ENCODE measurements at places on chromosomes 2 and 18. TPM values are rescaled to one million over a fixed set of nuclear protein-coding genes. Genes with fewer than 3 reads are reported as not detected.
A peak's percentile ranks its signal among the peaks of the same experiment; 100 is the strongest.

MAPK4 gene
- not detected for total RNA-seq

TMEM163 gene
- not detected for total RNA-seq

HOXD12 gene
- total RNA-seq: not detected

GNLY gene
- 54.1 TPM for total RNA-seq

GRCh38 chr2:232448304-232448690 lies 7.7 kb upstream of the ALPI start:
- no peak for DNase-seq

DNA sequence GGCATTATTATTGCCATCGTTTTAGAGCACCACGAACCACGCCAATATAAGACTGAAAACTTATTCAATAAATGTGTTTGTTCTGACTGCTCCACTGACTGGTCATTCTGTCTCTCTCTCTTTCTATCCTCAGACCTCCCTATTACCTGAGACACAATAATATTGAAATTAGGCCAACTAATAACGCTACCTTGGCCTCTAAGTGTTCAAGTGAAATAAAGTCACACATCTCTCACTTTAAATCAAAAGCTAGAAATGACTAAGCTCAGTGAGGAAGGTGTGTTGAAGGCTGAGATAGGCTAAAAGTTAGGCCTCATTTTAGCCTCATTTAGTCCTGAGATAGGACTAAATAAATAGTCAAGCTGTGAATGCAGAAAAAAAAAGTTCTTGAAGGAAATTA lies 38.8 kb downstream of the G6PC2 start:
- DNase-seq: no peak

GRCh38 chr2:30566631-30567030 lies 119.6 kb downstream of the LCLAT1 start:
- no peak for DNase-seq

DNA sequence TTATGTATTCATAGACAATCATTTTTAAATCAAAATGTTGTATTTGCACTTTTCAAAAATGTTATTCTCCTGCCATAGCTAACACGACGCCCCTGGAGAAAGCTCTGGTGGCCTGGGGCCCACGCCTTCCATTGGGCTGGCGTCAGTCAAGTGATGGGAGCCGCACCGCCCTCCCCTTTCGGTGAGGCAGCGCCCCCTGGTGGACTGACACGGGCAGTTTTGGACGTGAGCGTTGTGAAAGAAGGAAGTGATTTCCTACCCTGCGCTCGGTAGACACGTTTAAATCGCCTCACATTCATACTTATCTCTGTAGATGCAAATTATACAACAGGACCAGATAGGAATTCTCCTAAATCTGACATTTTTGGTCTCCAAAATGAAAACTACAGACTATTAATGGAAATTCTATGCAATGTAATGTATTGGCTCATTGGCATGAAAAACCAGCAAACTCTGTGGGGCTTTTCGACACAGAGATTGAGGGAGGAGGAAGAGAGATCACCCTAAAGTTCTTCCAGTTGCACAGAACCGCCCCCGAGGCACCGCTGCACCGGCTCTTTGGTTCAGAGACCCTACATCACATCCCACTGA lies 326.2 kb upstream of the SOX11 start:
- DNase-seq: peak; percentile 86

- DNase-seq: no peak
Measured at GRCh38 chr2:170411660-170412059, 233.7 kb downstream of the MYO3B start.

- no peak for DNase-seq
Measured at GRCh38 chr18:45542043-45542442, 73.2 kb upstream of the SLC14A2 start.

DNA sequence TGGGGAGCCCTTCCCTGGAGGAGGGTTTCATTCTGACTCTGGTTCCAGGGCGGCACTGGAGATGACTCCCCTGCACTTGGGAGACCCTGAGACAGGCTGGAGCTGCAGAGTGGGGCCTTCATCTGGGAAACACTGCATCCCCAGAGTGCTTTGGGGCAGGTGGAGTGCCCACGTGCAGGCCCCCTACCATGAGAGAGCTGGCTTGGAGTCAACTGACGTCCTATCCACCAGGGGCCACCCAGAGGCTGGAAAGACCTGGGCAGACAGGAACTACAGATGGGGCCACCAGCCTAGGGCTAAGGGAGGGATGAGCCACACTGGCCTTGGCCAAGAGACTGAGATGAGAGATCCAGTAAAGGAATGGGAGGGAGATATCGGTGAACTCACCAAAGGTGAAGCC lies 153.8 kb downstream of the ASB1 start:
- DNase-seq: no peak

DNA sequence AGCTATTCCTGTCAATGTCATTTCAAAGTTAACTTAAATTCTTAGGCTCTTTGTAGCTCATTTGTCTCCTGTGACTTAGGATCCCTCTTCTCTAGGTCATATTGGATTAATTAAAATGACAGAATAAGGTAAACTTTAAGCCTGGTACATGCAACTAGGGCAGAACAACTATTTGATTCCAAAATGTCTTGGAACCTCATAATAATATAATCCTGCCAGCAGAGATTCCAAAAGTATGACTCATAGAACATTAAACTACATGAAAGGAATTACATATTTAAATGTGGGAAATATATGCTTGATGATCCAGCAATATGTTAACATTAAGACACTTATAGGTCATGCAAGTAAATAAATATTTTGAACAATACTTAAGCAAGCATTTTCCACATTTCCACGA lies 63.3 kb downstream of the COL3A1 start:
- no peak for DNase-seq

DNA sequence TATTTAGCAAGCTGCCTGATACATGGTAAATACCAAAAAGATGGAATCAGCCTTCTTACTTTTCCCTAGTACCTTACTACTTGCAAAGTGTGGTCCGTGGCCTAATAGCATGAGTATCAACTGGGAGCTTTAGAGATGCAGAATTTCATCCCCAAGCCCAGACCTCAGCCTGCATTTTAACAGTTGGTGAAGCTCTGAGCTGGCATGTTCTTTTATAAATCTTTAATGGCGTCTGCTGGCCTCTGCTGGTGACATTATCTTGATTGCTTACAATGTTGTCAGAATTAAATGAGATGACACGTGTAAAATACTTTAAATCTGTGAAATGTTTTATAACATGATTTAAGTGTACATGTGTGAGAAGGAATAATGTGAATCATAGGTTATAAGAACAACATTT lies 115.1 kb upstream of the NOSTRIN start:
- DNase-seq: peak; percentile 64

- DNase-seq: no peak
Measured at GRCh38 chr18:53305461-53305860, 919.0 kb downstream of the MBD2 start.

GRCh38 chr2:175293776-175294175 lies 112.3 kb upstream of the ATP5MC3 start:
- DNase-seq: no peak

DNA sequence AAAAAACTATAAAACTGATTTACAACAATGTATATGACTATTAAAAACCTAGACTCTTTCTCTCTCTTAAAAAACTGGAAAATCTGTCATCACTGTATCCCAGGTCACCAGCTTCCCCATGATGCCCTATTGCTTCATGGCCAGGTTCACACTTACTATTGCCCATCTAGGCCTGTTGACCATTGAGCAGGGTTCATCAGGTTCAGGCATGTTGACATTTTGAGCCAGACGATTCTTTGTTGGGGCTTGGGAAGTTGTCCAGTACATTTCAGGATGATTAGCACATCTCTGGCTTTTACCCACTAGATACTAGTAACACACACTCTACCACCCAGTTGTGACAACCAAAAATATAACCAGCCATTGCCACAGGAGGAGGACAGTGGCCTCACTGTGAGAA lies 26.9 kb upstream of the RAB27B start:
- no peak for DNase-seq

- no peak for DNase-seq
Measured at GRCh38 chr18:413233-413632, 87.3 kb downstream of the COLEC12 start.

GRCh38 chr2:97961534-97961933 lies 34.2 kb downstream of the TMEM131 start:
- no peak for DNase-seq

DNA sequence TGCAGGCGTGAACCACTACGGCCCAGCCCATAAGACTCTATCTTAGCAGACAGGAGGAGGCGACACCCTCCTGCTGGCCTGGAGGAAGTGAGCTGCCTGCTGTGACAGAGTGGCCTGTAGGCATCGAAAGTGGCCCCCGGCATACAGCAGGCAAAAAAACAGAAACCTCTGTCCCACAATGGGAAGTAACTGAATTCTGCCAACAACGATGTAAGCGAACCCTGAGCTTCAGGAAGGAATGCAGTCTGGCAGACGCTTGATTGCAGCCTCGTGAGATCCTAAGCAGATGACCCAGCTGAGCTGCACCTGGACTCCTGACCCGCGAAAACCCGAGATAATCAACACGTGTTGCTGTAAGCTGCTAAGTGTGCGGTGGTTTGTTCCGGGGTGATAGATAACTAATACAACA lies 13.6 kb downstream of the MRO start:
- no peak for DNase-seq

DNA sequence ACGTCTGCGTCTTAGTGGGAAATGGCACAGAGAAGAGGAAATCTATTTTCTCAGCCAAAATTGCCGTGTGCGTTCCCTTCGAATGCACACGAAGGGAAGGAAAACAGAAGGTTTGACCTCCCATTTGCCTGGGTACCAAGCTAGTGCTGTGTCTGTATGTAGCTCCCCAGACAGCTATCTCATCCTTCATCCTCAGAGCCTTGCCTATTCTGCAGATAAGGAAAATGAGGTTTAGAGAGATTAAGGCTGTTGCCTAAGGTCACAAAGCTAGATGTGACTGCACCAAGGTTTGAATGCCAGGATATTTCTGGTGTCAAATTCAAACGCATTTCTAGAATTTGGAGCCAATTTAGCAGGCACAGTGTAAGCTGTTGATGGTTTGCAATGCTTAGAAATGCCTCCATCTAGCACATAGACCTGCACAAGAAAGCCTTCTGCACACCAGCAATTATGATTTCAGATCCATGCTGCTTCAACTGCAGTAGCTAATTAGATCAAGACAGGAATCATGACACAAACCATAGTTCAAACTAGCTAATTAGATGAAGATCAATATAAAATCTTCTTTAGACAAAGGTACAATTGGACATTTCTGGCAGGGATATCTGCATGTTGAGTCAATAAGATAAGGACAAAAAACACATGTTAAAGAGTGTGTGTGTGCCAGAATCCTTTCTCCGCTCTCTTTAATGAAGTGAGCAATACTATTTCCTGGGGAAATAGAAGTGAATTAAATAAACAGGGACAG lies 115.1 kb downstream of the CMPK2 start:
- no peak for DNase-seq

GRCh38 chr2:169709981-169710380 lies 15.7 kb downstream of the PHOSPHO2 start:
- DNase-seq: no peak

DNA sequence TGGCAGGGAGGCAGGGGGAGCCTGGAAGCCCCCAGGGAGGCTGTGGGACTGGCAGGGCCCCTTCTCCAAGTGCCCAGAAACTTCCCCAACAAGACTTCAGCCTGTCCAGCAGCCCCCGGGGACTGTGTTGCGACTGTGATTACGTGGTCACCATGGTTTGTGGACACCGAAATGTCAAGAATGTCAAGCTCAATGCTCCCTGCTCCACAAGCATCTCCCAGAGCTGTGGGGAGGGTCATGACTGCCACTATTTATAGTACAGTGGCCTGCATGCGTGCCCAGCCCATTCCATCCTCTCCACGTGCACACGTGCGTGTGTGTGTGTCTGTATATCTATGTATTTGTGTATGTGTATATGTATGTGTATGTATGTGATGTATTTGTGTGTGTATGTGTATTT lies 93.8 kb upstream of the MBOAT2 start:
- no peak for DNase-seq

Data from activated CD4-positive, alpha-beta T cell treated with anti-CD3 and anti-CD28 coated beads, Interleukin-2, amount 10 ng/mL, durations not matched to agents 24 days and 14 days (primary cell).